ENCODE measurements at places on chromosomes 11 and 22.
A peak's percentile ranks its signal among the peaks of the same experiment; 100 is the strongest.

DNA sequence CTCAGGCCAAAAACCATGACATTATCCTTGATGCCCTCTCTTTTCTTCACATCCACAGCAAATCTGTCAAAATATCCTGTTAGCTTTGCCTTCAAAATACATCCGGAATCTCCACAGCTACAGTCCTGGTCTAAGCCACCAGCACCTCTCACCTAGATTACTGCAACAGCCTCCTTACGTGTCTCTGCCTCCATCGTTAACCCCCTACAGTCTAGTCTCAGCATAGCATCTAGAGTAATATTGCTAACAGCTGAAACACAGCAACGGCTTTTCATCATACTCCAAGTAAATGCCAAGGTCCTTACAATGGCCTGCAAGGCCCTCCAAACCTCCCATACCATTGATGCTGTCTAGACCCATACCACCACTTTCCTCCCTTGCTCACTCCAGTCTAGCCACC lies 4.4 kb downstream of the TSG101 start:
- no peak for DNase-seq

- DNase-seq = no peak
Measured at GRCh38 chr11:43035086-43035485, 276.7 kb upstream of the API5 start.

GRCh38 chr11:11416917-11417316 lies 63.9 kb upstream of the CSNK2A3 start:
- DNase-seq = no peak

DNA sequence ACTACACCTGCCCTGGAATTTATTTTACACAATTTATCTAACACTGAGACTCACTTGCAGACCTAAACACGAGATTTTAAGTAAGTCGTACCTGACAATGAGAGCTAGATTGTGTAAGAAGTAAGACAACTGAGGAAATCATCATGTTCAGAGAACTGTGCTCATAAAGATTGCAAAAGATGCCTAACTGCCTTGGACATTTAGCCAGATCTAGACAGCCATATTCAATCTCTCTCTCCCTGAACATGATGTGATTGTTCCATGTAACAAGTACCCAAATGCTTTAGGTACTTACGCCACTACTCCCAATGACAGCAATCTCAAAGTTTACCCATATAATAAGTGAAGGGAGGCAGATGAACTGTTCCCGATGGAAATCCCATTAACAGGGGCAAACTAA lies 209.8 kb upstream of the PITPNB start:
- no peak for DNase-seq

DNA sequence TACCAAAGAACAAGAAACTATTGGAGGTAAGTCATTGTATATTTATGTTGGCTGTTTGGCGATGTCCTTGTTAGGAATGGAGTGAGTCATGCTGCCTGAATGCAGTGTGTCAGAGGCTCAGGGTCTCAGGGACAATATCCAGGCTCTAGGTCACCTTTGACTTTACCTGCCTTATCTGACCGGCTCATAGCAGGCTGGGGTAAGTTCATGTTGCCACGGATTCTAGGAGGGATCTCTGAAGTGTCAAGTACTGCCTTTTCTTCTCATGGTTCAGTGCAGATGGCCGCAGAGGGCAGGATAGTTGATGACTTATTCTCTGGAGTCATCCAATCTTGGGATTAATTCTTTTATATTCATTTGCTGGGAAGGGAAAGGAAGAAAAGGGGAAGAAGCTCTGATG lies 53.2 kb downstream of the SPON1 start:
- DNase-seq = no peak

DNA sequence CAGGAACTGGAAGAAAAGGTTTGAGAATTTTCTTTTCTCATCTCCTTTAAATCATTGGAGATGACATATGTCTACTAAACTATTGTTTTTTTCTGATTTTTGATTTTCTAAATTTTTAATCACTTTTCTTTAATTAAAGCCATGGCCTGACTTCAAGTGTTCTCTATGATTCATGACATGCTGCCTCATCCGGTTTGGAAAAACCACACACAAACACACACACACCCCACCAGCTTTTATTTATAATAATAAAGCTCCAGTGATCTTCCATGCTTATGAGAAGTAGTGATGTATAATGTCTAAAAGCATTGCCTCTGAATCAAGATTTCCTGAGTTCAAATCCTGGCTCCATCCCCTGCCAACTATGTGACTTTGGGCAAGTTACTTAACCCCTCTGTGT lies 179.2 kb downstream of the SPON1 start:
- peak; percentile 14 for DNase-seq

DNA sequence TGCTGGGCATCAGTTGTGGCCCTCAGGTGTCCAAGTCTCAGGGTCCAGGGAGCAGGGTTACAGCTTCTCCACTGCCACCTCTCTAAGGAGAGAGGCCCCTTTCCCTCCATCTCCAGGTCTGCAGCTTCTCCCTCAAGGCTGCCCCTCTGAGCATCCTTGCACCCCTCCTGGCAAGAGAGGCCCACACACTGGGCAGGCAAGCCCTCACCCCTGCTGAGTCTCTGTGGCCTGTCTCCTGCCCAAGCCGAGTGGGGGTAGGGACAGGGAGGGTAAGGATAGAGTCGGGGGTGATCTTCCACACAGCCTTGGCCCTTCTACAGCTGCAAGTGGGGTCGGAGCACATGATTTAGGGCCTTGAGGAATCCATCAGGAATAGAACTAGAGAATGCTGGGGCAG lies 76.6 kb downstream of the ST3GAL4 start:
- no peak for DNase-seq

DNA sequence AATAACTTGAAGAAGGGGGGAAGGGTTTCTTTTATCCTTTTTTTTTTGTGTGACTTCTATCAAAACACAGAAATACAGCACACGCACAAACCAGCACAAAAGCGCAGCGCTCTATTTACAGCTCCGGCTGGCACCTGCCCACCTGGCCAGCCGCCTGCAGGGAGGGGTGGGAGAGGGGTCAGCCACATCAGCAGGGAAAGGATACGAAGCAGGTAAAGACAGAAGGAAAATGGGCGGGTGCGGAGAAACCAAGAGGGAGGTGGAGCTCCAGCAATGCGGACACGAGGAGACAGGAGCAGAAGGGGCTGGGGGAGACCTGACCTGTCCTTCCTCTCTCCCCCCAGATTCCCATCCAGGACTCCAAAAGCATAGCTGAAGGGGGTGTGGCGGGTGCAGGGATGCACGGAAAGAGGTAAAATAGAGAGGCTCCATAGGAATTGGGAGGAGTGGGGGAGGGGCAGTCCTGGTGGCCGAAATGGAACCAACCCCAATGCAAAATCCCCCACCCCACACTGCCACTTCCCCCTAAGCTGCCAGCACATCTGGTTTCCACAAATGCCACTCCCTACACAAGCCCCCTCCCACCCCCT lies 14.1 kb downstream of the CXCR5 start:
- no peak for DNase-seq

GRCh38 chr11:12961615-12962014 lies 47.5 kb upstream of the RASSF10 start:
- no peak for DNase-seq

DNA sequence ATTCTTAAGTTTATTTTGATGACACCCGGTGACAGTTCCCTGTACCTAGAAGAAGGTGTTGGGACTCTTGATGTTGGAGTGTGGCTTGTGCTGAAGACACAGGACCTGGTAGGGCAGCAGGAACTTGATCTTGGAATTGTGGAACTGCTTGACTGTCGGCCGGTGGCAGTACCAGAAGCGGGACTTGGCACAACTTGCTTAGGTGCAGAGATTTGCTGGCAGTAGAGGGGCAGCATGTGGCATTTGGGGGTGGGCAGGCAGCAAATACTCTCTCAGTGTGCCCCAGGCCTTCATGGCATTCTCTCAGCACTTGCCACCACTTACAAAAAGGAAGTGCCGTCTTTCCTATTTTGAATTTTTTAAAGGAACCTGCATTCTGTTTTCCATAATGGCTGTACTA lies 3.6 kb downstream of the PEX26 start:
- no peak for DNase-seq

- no peak for DNase-seq
Measured at GRCh38 chr11:123567466-123567865, 87.0 kb downstream of the SCN3B start.
